ENCODE measurements at places on chromosomes 13 and 19.

DNA sequence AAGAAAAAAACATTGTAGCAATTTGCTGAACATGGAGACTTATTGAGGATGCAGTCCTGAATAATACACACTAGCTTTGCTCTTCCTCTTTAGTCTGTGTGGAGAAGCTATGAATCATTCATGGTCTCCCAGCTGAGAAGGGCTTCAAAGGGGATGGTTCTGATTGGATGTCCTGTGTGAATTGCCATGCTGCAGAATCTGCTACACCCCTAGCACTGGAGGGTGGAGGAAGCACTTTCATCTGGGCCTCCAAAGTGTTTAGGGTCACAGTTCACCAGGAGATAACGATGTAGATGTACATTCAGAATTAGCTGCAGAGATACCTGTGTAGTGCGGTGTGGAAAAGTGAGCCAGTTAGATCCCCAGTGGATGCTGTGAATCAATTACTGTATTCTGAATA is 321.1 kb upstream of the EDNRB start:
- no peak for DNase-seq

- DNase-seq, result peak; percentile 53
These were observed 1.6 kb downstream of the P2RY11 start for GRCh38 chr19:10112895-10113591.

- DNase-seq, result no peak
These were observed 201.4 kb downstream of the PCCA start for GRCh38 chr13:100290165-100290801.

- no peak for DNase-seq
These were observed 2.2 kb upstream of the ACSBG2 start for GRCh38 chr19:6133231-6133630.

GRCh38 chr13:102945886-102946285 is 100.1 kb downstream of the ERCC5 start:
- no peak for DNase-seq

DNA sequence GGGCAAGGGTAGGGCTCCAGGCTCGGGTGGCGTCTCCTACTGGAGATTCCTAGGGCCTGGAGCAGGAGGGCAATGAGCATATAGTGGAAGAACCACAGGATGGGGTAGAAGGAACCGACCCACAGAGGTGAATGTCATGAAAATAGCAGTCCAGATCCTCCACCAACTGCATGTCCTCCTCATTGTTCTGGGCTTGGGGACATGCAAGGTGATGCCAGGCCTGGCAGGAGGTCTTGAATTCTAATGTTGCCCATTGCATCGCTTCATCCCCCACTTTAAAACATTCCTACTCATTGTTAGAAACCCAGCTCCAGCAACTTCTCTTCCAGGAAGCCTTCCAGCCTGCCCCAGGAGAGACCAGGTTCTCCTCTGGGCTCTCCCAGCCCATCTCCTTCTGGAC is 49.4 kb downstream of the OR10H4 start:
- DNase-seq, result no peak

- no peak for DNase-seq
These were observed 181.9 kb downstream of the DACH1 start for GRCh38 chr13:71685072-71685471.

GRCh38 chr19:57466489-57466888 is 9.5 kb upstream of the VN1R1 start:
- DNase-seq, result no peak

- peak; percentile 50 for DNase-seq
These were observed 10.5 kb downstream of the PMIS2 start for GRCh38 chr19:35596366-35596999.

DNA sequence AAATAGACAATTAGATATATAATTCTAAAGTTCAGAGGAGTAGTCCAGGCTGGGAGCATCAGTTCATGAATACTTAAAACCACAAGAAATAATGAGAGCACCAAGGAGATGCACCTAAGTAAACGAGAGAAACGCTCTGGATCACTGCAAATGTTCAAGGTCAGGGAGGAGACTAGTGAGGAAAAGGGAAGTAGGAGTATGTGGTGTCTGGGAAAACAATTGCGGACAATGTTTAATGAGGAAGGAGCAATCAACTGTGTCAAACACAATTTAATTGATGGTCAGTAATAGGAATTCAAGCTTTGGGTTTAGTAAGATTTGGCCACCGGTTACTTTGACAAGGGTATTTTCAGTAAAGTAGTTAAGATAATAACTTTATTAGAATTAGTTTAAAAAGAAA is 652.2 kb downstream of the DACH1 start:
- DNase-seq, result no peak

GRCh38 chr19:35379992-35380391 is 9.1 kb downstream of the GPR42 start:
- DNase-seq, result no peak

DNA sequence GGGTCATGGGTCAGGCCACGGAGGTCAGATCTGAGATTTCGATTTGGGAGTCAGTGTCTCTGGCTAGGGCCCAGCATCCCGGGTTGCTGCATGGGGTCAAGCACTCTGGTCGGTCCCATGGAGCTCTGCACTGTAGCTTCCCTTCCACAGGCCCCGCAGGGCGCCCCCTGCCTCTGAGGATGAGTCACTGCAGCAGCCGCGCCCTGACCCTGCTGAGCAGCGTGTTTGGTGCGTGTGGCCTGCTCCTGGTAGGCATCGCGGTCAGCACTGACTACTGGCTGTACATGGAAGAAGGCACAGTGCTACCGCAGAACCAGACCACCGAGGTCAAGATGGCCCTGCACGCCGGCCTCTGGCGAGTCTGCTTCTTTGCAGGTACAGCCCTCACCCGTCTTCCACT is 3.6 kb downstream of the CACNG7 start:
- no peak for DNase-seq

DNA sequence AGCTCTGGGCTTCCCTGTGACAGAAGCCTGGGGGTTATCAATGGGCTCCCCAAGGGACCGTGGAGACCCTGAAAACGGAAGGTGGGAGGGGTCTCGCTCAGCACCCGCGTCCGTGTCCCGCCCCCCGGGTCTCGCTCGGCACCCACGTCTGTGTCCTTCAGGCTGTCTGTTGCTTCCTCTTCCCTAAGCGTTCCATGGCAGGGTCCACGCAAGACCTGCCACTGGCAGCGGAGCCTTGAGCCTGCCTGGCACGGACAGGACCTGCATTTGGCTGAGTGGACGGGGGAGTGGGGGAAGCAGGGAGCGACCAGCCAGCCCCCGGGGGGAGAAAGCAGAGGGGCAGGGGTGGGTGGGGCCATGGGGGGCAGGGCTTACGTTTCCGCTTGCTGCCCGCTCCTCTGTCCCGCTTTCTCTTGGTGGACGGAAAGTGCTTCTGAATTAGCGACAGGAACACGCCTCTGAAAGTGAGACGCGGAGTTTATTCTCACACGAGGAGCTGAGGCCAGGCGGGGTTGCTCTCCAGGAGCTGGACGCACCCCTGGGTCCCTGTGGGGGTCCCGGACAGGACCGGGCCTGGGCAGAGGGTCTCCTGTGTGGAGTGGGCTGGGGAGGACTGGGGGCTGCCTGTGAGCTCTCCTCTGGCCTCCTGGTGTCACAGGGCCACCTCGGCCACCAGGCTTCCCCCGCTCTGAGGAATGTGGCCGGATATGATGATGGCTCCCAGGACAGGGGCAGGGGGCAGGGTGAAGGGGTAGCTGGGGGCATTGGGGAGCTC is 12.0 kb downstream of the GPX4 start:
- no peak for DNase-seq

DNA sequence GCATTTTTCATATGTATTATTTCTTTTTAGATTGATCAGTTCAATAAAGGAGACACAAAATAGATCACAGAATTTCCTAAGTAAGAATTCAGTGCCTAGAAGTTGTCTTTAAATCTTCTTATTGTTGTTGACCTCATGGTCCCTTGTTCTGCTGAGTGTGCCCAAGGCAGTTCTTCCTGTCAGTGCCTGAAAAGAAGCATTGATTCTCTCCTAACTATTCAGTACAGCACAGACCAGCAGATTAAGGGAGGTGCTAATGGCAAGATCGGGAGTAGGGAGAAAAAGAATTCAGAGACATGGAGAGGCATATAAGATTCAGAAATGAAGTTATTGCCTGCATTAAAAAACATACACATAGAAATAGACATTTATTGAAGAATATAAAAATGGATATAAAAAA is 180.5 kb upstream of the PCDH9 start:
- DNase-seq, result no peak

- DNase-seq, result no peak
These were observed 21.0 kb downstream of the UBAC2 start for GRCh38 chr13:99221567-99222239.
